AG04450 (cell line): ENCODE measurements at places on chromosomes 5 and 9.

- no peak for DNase-seq
These were observed 333.5 kb downstream of the DEPDC1B start for GRCh38 chr5:60366489-60366888.

GRCh38 chr9:98231770-98232478, 23.5 kb downstream of the TBC1D2 start:
- peak; percentile 55 for DNase-seq

- DNase-seq = no peak
These were observed 259.7 kb downstream of the CDH10 start for GRCh38 chr5:24385070-24385469.

DNA sequence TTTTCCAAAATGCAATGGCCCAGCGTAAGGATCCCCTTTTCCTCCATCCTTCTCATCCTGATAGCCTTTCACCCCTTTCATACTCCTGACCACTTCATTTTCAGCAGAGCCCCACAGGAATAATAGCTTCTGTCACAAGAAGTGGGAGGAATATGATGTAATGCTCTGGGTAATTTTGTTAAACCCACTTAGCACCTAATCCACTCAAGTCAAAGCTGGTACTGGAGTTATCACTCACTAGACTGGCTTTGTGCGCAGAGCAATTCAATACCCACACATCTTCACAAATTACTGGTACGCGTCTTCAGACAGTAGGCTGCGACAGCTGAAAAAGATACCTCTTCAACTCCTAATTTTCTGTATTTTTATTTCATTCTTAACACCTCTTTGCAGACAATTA, 2232.8 kb upstream of the WWC1 start:
- DNase-seq = no peak

- DNase-seq = no peak
These were observed 127.7 kb downstream of the DMAC1 start for GRCh38 chr9:7671847-7672246.

GRCh38 chr5:165039748-165040147, 1534.3 kb downstream of the MAT2B start:
- DNase-seq = no peak

- DNase-seq = no peak
These were observed 7.6 kb downstream of the HDHD3 start for GRCh38 chr9:113368982-113369854.

DNA sequence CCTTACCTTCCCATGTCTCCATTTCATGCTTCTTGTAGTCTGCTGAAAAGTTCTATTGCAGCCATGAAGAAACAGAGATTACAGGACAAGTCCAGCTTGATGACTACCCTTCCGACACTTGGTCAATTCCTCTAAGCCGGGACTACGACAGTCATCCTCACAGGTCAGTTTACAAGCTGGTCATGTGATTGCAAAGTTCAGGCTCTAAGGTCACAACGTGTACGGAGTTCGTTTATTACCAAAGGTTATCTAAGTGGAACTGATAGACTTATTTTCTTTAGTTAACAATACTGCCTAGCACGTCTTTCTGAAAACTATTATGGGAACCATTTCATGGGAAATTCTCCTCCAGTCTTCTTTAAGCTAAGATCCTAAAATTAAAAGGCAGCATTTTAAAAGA, 88.5 kb upstream of the NR5A1 start:
- no peak for DNase-seq

DNA sequence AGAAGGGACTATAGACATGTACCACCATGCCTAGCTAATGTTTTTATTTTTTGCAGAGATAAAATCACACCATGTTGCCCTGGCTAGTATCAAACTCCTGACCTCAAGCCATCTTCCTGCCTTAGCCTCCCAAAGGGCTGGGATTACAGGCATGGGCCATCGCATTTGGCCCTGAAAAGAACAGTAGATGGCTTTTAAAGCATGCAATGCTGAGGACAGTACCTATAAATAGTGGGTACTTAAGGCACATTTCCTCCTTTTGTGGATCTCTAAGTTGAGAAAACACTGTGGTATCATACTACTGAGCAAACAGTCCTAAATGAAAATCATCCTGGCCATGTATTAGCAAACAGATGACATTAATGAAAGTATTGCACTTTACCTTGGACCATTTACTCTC, 119.4 kb downstream of the TTC39B start:
- DNase-seq = no peak

DNA sequence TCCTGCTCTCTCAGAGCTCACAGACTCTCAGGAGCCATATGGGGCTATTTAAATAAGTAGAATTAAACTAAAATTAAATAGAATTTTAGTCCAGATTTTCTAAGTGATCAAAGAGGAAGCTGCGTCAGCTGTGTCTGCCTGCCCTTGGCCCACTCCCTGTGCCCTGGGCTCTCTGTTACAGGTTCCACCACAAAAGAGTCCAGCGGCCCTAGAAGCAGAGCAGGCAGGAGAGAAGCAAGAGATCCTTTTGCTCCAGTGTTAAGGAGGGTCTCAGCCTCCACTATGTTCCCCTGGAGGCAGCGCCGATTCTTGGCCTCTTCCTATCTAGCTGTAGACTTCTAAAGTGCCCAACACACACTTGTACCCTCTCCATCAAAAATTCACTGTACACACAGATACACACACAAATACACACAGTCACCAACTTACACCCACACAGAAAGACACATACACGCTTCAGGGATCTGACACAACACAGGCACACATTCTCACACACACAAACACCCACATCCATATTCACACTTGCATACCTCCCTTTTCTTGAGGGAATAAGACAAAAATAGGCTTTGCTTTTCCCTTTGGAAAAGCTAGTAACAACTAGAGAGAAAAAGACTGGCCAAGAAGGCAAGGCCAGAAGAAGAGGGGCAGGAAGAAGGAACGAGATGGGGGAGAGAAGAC, 5.5 kb upstream of the TNIP1 start:
- DNase-seq = no peak

GRCh38 chr5:56725711-56726411, 89.5 kb upstream of the MAP3K1 start:
- no peak for DNase-seq

DNA sequence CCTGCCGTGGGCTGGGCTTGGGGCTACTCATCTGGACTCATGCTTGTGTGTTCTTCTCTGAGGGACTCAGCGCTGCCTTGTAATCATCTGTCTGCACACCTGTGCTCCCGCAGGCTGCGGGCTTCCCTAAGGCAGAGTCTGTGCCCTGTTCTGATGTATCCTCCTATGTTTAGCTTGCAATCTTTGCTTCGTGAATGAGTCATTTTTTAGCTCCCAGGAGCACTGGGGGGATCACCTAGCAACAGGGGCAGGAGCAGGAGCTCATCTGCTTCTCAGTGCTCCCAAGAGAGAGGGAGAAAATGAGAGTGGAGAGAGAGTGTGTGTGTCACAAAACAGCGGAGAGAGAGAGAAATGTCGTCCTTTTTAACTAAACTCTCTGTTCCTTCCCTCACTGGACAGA, 202.4 kb upstream of the ZNF618 start:
- no peak for DNase-seq

GRCh38 chr5:122757285-122757684, 17.6 kb upstream of the SNX2 start:
- DNase-seq = no peak

- DNase-seq = no peak
These were observed 141.9 kb downstream of the SLC12A2 start for GRCh38 chr5:128225245-128226030.

- DNase-seq = no peak
These were observed 299.4 kb downstream of the PSAT1 start for GRCh38 chr9:78596346-78596745.

GRCh38 chr9:18798106-18798505, 234.9 kb downstream of the SAXO1 start:
- no peak for DNase-seq

GRCh38 chr5:88825584-88826315, 57.2 kb downstream of the MEF2C start:
- DNase-seq = no peak

DNA sequence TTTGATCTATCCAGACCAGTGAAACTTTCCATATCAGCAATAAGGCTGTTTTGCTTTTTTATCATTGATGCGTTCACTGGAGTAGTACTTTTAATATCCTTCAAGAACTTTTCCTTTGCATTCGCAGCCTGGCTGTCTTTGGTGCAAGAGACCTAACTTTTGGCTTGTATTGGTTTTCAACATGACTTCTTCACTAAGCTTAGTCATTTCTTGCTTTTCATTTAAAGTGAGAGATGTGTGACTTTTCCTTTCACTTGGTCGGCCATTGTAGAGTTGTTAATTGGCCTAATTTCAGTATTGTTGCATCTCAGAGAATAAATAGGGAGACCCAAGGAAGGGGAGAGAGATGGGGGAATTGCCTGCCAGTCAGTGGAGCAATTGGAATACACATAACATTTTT, 26.4 kb upstream of the CMYA5 start:
- no peak for DNase-seq

GRCh38 chr5:145588113-145588512, 247.0 kb downstream of the PRELID2 start:
- no peak for DNase-seq

- DNase-seq = no peak
These were observed 177.5 kb upstream of the PPP2R2B start for GRCh38 chr5:147055850-147056566.

DNA sequence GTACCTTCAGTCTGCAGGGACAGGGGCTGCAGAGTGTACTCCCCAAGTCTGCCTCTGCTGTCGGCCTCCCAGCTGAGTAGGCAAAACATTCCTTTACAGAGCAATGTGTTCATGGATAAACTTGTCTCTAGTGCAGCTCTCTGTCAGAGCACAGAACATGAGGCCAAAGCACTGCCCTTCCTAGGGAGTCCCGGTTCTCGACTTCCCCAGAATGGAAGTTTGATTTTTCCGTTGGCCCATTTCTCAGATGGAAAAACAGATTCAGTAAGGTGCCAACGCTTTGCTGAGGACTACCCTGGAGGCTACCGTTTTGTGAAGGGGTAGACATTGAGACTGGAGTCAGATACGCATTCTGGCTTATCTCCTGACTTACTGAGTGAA, 422 bp upstream of the TRIM32 start:
- DNase-seq = no peak

DNA sequence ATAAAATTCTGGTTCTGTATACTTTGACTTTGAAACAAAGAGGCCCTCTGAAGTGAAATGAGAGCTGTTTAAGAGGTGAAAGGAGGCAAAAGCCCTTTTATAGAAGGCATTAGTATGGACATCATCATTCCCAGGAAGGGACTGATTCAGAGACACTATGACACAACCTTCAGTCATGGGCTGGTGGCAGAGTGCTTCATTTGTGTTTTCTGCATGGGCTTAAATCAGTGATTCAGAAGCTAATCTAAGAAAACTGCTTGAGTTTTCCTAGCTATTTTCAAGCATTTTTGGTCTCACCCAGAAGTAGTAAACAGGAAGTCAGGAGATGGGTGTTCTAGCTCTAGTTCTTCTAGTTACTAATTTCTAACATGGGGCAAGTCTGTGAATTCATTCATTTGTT, 288.9 kb downstream of the TRPM3 start:
- no peak for DNase-seq

DNA sequence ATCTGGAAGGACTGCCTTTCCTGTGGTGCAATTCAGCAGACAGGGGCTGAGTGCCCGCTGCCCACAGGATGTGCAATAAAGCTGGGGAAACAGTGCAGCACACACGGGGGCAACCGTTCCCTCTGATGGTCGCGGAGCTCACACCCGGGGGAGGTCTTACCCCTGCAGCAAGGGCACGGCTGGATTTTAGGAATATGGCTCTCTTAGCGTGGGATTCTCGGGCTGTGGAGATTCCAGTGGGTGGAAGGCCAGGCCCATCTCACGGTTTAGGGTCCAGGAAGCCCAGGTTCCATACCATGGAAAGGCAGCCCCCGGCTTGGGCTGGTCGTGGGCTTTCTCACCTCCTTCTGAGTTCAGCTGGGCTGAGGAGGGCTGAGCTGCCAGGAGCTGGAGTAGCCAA, 244.1 kb downstream of the MED10 start:
- DNase-seq = no peak

DNA sequence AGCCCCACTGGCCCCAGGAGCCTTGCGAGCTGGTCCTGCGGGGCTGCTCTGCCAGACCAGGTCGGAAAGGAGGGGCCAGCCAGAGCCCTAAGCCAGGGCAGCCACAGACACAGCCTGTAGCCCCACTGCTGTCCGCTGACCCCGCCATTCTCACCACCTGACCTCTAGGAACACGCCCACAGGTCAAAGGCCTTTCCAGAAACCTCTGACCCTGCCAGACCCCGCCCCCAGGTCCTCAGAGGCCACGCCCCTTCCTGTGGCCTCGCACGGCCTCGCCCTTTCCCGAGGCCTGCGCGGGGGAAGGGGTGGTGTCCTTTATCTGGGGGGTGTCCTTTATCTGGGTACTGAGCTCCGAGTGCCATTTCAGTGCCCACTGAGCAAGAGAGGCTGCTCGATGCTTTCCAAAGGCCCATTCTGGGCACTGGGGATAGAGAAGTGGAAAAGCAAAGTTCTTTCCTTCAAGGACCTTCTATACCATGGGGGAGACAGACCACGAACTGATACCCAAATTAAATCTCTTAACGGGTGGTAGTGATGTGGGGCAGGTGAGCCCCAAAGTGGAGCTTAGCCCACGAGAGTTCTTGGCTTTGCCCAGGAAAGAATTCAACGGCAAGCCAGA, 46.5 kb downstream of the P4HA2 start:
- DNase-seq = no peak

- no peak for DNase-seq
These were observed 2.8 kb downstream of the GALNT10 start for GRCh38 chr5:154193283-154193682.

- no peak for DNase-seq
These were observed 6.1 kb downstream of the SLCO4C1 start for GRCh38 chr5:102290004-102290403.

- no peak for DNase-seq
These were observed 9.1 kb downstream of the S1PR3 start for GRCh38 chr9:89000371-89000781.

DNA sequence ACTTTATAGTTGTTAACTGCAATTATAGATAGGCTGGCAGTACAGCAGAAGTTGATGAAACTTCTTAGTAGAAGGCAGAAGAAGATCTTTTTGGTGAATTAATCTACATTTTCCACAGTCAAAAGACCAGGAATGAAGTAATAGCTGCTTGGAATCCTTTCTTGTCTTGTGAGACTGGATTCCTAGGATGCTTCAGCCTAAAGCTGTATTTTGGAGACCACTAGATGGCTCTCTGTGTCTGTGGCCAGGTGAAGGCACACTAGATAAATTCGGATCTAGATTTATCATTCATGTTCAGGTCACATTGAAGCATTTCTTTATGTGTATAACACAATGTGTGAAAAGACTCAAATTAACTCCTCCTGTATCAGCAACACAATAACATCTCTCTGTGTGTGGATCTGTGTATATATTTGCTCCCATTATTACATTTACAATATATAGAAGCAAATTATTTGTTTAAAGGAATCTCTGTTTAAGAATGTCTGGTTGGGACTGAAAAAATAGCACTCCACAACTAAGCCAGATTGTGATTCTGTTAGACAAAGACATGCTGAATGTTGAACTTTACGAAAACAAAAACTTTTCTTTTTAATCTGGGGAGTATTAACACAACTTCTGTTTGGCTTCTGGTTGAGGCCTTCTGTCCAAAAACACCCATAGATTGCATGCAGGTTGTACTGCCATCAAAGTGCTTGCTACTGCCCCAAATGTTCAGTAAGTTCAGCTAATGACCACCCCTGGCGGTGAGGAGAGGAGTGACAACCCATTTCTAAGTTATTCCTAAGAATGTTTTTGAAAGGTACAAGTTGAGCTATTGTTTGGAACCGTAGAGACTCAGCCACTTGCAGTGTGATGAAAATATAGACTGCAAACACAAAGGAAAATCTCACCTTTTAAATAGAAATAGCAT, 10.6 kb downstream of the GRIN3A start:
- DNase-seq = no peak
